ENCODE measurements at places on chromosomes 2 and 18.

DNA sequence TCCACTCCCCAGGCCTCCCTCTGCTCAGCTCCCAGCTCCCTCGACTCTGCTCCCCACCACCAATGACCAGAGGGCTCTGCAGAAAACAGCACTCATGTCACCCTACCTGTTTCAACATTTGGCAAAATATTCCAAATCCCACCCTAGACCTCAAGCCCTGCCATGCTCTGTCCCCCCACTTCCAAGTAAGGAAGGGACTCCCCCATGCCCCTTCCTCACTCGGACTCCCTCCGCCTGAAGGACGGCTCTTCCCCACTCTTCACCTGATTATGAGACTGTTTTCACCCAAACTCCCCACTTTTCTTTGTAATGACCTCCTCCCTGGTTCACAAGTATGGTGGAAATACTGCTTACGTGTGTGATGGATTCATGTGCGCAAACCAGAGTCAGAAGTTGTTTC is 208.4 kb downstream of the MGAT5 start:
- no peak for DNase-seq

DNA sequence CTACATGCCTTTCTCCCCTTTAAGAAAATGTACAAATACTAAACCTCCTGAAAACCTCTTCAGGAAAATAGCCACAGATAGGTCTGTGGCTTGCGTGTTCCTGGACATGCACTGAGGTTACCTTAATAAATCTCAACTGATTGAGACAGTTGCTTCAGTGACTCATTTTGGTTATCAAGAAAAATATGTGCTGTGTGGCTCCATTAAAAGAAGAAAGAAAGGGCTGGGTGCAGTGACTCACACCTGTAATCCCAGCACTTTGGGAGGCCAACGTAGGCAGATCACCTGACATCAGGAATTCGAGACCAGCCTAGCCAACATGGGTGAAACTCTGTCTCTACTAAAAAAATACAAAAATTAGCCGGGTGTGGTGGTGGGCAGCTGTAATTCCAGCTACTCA is 27.1 kb downstream of the CREG2 start:
- no peak for DNase-seq

DNA sequence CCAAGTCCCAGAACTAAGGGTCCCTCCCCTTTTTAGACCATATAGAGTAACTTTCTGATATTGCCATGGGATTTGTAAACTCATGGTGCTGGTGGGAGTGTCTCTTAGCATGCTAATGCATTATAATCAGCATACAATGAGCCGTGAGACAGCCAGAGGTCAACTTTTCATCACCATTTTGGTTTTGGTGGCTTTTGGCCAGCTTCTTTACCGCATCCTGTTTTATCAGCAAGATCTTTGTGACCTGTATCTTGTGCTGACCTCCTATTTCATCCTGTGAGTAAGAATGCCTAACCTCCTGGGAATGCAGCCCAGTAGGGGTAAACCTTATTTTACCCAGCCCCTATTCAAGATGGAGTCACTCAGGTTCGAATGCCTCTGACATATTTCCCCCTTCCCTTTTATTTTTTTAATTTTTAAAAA is 148.2 kb downstream of the PHLPP1 start:
- no peak for DNase-seq

DNA sequence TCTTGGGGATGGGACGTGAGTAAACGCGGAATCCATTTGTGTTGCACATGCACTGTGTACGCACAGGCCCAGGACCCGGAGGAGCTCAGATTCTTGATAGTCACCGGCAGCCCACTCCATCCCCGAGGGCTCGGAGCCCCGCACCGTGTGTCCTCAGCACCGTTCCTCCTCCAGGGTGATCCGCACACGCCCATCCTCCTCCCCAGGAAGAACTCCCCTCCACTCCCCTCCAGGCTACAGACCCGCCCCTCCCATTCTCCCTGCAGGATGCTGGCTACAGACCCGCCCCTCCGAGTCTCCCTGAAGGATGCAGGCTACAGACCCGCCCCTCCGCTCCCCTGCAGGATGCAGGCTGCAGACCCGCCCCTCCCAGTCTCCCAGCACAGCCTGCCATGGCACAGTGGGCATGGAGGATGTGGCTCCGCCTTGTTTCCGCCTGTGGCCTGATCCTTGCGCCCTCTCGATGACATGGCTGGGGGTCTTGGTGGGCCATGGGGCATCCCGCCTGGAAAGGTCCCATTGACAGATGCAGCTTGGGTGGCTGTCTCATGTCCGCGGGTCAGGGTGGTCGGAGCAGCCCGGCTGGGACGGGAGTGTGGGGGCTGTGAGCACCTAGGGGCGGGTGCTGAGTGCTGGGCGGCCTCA is 14.1 kb downstream of the CTDP1 start:
- DNase-seq = no peak

- peak; percentile 9 for DNase-seq
Observed at GRCh38 chr2:15941481-15941850, 1.1 kb downstream of the MYCN start.

- no peak for DNase-seq
Observed at GRCh38 chr2:44192646-44193045, 24.0 kb downstream of the PPM1B start.

DNA sequence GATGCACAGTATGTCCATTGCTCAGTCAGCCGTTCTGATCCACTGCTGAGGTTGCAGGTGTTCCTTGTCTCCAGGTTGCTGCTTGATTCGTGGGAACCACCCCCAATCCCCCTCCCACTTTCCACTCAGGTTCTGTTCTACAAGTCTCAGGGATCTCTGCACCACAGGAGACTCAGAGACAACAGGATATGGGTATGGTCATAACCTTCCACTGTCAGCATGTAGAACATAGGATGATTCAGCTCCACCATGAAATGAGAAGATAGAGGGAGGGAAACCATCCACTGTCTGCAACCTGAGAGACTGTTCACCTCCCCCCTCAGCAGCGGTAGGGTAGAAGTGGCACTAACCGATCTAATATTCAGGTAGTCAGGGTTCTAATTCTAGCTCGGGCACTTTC is 19.0 kb upstream of the KLF7 start:
- DNase-seq = no peak

DNA sequence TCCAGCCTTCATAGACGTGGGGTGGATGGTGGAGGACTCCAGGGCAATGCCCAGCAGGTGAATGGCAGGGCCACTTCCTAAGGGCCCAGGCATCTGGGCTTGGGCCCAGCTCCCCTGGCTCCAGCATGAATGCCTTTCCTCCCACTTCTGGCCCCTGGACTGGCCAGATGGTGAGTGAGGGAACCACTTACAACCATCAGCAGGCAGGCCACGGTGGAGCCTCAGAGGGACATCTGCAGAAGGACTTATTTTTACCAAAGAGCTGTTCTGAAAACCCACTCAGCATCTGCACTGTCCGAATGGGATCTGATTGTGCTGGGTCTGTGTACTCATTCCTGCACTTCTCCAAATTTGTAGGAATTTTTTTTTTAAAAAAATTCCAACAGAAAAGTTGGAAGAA is 69.6 kb downstream of the SNTG2 start:
- DNase-seq = no peak

DNA sequence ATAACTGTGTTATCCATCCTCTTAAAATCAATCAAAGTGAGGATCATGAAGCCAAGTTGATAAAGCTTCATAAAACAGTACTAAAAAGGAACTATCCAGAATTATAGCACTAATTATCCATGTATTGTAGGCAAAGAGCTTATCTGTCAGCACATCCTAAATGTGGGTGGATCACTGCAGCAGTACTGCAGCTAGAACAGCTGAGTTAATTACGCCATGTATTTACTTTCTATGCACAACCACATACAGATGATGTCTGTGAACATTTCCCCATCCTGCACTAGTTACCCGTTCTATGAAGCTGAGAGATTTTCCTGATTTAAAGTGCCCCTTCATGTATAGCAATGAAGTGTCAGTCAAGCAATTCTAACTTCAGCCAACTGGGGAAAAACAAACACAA is 96.6 kb downstream of the RAPH1 start:
- no peak for DNase-seq

All from anterior cingulate cortex (tissue), 58 donors.